ENCODE measurements at places on chromosomes 11 and 22.
A peak's percentile ranks its signal among the peaks of the same experiment; 100 is the strongest.

DNA sequence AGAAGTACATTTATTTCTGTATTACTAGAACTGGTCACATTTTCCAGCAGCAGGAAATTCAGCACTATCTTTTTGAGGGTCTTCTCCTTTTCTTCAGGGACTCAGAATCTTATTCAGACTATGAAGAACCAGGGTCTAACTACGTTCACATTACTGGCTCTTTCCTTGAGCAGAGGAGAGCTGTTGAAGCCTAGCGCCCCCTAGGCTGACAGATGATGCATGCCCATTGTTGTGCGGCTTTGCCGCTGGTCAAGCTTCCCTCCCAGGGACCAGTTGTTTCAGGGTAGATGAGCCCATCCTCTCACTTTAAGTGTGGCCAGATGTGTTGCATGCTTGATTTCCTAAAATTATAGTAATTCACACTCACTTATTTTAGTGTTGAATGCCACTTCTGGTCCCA, 168.2 kb upstream of the PDGFD start:
- peak; percentile 43 for DNase-seq

DNA sequence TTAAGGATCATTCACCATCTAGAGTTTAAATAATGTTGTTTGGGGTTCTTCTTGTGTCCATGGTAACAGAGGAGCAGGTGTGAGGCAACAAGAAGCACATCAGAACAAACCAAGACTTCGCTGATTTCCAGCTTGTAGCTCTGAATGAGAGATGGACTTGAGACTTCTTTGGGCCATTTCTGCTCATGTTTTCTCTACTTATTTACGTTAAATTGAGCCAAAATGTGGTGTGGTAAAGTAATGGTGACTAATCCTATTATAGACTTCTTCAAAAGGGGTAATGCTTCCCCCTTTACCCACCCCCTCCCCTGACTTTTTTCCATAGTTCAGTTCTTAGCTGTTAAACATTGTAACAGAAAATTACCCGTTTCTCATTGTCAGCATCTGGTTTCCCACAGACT, 65.2 kb downstream of the CSTPP1 start:
- DNase-seq = no peak

GRCh38 chr11:122085264-122085663, 30.8 kb downstream of the BLID start:
- no peak for DNase-seq

- no peak for DNase-seq
These were observed 75.6 kb downstream of the PARVB start for GRCh38 chr22:44099696-44100095.

- DNase-seq = no peak
These were observed 147.8 kb downstream of the PKNOX2 start for GRCh38 chr11:125312391-125312790.

DNA sequence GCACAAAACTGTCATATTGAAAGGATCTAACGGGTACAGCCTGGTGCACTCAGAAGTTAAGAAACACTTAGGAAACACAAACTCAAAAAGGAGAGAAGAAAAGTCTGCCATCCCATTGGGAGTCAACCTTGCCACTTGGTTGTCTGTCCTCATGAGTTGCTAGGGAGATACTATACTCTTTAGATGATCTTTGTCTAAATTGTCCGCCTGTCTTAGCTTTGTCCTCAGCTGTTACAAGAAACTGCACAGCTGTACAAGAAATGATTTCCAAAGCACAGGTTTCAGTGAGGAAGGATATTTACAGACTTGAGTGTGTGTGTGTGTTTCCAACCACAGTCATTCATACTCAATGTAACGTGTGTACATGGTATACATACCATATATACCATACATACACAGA, 169.2 kb upstream of the CCDC90B start:
- no peak for DNase-seq

GRCh38 chr11:92892802-92893684, 76.4 kb upstream of the MTNR1B start:
- DNase-seq = no peak

DNA sequence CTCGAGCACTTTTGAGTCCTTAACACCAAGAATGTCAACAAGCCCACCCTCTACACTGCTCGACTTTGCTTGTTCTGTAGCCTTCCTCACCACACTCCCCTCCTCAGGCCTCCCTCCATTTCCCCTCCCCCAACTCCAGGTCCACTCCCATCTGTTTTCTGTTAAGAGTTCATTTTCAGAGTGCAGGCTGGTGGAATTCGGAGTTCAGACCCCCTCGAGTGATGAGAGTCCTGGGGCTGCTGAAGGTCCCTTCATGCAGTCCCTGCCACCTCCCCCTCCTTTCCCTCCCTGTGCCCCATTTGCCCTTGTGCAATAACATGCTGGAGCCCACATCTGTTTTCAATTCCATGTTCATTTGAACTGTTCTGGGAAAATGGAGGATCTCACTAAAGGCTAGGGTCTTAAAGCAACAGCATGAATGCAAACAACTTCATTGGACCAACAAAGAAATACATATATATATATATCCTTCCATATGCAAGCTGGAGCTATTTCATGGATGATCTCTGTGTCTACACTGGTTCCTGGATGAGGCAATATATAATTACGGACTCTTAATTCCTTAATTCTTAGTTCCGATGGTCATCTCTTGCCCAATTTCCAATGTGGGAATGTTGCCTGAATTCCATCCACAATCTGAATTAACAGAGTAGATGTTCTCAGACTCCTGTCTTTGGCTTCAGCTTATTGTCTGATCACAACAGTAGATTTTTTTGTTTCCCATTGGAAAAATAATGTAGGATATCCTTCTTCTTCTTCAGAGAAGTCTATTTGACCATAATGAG, 340.4 kb downstream of the ETS1 start:
- DNase-seq = no peak

- DNase-seq = no peak
These were observed 97.7 kb upstream of the SORL1-AS1 start for GRCh38 chr11:121550247-121551030.

- DNase-seq = no peak
These were observed 403.1 kb upstream of the CCDC90B start for GRCh38 chr11:83689144-83689780.

DNA sequence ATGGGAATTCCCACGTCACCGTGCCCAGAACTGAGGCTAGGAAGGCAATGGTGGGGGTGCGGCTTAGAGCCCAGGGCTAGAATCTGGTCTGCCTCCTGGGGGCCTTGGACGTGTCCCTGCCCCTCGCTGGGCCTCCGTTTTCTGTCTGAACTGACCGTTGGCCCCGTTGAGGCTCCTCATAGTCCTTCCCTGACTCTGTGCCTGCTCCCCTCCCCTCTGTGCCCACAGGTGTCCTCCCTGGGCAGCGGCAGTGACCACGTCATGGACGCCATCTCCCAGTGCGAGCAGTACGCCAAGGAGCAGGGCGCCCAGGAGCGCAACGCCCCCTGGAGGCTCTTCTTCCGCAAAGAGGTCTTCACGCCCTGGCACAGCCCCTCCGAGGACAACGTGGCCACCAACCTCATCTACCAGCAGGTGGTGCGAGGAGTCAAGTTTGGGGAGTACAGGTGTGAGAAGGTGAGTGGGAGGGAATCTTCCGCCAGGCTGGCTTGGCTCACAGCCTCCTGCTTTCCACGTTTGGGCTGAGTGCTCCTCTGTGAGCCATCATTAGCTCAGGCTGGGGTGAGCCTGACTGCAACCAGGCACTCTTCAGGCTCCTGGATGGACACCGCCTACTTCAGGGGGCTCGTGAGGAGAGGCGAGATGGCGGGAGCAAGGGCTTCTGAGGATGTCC, 63.9 kb downstream of the MYO7A start:
- DNase-seq = peak; percentile 72

- no peak for DNase-seq
These were observed 87.8 kb downstream of the CACNA1I start for GRCh38 chr22:39658367-39658766.

DNA sequence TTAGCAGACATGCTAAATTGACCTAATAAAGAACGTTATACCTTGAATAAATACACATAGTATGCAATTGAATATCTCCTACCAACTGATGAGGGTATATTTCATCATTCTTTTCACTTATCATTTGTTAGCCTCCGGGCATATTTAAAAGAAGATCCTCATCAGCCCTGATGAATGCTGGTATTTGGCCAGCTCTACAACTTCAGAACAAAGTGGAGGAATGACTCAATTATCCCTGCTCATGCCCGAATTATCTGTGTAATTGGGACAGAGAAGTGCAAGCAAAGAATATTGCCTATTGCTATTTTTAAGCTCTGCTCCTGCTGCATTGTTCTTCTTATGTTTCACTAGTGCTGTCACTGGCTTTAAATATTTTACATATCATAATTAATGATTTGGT, 622.1 kb downstream of the METTL15 start:
- no peak for DNase-seq

- DNase-seq = no peak
These were observed 72.1 kb upstream of the TENM4 start for GRCh38 chr11:79512706-79513469.

DNA sequence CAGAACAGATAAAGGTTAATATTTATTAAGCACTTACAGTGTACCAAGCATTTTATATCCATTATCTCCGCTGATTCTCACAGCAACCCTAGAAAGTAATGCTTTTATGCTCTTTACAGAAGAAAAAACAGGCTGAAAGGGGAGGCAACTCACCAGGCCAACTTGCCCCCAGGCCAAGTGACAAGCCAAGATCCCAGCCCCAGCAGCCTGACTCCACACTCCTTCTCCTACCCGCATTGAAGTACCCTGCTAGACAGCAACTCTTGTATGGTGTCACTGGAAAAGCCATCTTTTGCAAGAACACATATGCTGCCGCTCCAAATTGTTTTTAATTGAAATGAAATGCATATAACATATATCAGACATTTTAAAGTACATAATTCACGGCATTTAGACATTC, 25.6 kb downstream of the SMCO4 start:
- no peak for DNase-seq

DNA sequence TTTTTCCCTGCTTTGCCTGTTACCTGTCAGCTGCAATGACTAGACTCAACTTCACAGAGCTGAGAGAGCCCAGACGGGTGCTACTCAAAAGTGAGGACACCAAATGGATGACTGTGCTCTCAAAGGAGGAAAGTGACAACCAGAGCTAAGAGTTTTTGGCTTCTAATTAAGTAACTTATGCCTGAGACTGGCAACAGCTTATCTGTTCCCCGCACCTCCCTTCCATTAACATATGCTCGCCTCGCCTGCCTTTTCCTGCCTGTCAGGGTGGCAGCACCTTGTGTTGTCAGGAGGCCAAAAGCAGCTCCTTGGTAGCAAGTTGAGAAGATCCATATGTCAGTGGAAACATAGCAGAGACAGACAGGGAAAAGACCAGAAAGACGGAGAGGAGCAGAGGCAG, 573.9 kb upstream of the KIRREL3 start:
- DNase-seq = peak; percentile 21

- no peak for DNase-seq
These were observed 8.2 kb downstream of the PHF21A start for GRCh38 chr11:46112961-46113607.

GRCh38 chr11:73972620-73973449, 9.8 kb downstream of the UCP2 start:
- no peak for DNase-seq

GRCh38 chr22:23531283-23531956, 48.7 kb downstream of the IGLL1 start:
- no peak for DNase-seq

- no peak for DNase-seq
These were observed 105.8 kb upstream of the BID start for GRCh38 chr22:17880020-17880419.

- no peak for DNase-seq
These were observed 798 bp downstream of the BCR start for GRCh38 chr22:23180893-23181720.

GRCh38 chr11:69903211-69903610, 84.0 kb upstream of the FGF3 start:
- no peak for DNase-seq

- DNase-seq = no peak
These were observed 16.5 kb downstream of the SCYL1 start for GRCh38 chr11:65541093-65541982.

DNA sequence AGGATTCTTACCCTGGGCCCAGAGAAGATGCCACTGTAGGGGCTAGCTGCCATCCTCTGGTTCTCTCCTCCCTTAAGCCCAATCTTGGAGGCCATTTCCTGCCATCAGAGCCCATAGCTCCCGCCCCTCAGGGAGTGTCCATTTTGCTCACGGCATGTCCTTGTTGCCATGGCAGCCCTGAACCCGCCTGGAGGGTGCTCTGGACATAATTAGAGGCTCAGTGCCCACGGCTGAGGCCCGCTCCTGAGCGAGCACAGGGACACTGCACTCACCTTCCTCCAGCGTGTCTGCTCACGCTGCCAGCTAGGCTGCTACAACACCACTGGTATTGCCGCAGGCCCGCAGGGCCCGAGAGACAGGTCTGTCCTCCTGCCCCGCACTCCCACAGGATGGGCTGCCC, 11.1 kb upstream of the SUSD2 start:
- no peak for DNase-seq

DNA sequence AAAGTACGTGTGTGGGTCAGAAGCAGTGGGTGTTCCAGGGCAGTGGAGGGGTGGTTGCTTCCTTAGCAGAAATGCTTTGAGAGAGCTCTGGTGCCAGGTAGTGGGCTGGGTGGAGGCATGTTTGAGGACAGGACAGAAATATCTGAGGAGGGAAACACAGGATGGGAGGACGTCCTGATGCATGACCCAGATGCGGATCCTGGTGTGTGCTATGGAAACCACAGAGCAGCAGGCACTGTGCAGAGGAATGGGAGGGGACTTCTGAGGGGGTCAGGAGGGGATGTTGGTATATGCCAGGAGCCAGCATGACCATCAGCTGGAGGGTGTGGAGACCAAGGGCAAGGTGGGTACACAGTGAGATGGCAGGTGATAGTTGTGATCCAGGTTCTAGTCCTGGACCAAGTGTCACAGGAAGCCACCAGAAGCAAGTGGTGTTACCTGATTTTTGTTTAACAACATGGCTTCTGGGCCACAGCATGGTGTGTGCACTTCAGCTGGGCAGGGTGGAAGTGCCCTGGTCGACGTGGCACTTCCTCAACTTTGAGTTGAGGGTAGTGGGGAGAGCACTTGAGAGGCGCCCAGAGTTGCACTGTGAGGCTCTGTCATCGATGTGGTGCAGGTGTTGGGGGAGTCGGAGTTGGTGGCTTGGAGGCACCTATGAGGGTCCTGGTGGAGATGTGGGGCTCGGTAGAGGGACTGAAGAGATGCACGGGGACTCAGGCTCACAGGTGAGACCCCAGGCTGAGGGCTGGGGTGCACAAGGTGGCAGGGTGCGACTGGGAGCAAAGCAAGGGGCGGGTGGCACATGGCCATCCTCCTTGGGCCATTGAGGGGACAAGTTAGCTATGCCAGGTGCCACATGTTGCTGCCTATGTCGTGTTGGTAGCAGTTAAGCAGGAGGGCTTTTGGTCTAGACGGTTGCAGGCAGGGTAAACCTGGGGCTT, 7.5 kb downstream of the DGCR8 start:
- no peak for DNase-seq

DNA sequence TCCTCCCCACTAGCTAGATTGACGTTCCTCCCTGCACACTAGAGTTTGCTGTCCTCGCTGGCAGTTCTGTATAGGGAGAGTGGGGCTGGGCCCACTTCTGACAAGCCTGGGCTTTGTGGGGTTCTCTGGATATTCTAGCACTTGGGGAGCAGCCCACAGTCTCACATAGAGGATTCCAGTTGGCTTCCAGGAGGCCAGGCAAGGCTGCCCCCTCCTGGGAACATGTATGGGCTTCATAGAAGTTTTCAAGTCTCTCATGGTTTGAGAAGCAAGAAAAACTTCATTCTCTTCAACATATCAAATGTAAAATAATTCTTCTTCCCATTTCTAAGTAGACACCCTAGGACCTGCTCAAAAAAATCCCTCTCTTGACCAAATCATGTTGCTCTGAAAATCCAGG, 87.5 kb downstream of the NAV2 start:
- DNase-seq = no peak

GRCh38 chr22:24370401-24370800, 57.0 kb upstream of the ADORA2A start:
- no peak for DNase-seq

- DNase-seq = no peak
These were observed 144.6 kb downstream of the LDLRAD3 start for GRCh38 chr11:36088266-36088972.
